ENCODE measurements at places on chromosomes 3 and 15.
A peak's percentile ranks its signal among the peaks of the same experiment; 100 is the strongest.

DNA sequence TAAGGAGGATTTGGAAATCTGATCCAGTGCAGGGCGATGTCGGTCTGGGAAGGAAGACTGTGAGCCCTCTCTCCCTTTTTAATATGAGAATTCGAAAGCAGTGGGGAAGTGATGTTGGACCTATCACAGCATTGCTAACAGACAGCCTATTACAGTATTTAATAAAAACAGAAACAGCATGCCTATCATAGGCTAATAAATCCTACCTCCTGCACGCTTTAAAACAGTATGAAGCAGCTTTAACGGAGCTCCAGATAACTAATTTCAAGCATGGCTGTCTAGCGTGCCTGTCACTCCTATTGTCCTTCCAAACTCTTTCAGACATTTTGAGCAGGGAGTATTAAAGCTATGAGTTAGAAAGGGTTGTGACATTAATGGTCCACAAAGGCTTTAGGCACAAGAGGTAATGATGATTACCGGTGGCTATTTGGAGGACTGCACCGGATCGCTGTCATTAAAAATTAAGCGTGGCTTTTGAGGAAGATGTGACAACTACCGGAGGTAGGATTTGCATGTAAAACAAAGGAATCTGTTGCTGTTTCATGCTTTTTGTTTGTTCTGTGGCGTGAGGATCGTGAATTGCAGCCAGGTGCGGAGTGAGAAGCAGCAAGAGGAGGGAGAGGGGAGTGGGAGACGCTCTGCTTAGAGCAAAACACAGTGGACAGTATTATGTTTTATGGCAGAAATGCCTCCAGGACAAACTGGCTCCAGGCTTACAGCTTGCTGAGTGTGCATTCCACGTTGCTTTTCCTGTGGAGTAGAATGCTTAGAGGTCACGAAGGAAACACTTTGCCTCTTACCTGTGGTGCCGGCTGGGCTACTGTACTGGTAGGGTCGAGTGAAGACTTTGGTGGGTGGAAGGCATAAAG, at the start of gene KCNMB2:
KCNMB2 (plus strand) TSS at position 226 of the 869 bp plus-strand sequence.
- DNase-seq = peak; percentile 11

DNA sequence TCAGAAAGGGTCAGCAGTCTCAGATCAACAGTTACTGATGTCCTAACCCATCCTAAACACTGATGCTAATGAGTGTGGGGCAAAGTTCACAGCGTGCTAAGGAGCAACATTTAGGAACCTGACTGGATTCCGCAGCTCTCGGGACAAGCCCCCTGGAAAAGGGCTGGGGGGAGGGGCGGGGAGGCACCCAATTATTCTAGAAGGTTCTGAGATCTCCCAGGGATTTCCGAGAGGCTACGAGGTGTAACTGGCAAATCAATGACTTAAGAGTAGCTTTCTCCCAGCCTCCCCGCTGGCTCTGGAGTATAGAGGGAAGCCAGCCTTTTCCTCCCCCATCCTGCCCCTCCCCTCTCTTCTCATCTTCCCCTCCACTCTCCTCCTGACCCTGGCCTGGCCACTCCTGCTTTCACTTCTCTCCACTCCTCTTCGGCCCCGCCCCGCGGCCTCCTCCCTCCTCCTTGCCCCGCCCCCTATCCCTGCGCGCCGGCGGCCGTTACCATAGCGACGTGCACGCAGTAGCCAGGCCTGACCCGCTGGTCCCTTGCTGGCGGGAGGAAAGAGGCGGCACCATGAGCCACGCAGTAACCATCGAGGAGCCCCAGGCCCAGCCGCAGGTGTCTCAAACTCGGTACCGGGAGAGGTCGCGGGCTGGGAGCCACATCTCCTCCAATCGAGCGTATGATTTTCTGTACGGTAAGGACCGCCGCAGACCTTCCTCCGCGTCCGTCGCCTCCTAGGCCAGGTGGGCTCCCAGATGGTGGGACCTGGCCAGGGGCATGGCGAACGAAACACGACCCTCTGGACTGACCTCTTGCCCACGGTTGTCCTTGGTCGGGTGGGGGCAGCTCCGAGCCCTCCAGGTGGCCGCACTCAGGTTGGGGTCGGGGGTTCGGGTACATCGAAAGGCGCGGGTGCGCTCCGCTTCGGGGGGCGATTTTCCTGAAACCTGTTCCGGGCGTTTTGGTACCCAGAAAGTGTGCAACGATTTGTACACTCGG, at the start of gene CFAP91:
CFAP91 (plus strand) TSS at position 493 of the 998 bp plus-strand sequence; CDS start at position 570, 77 bp downstream.
- peak; percentile 95 for DNase-seq

GRCh38 chr3:183845608-183846288, 20.4 kb upstream of the MAP6D1 start:
- no peak for DNase-seq

GRCh38 chr15:79834495-79834894, 62.3 kb downstream of the MTHFS start:
- DNase-seq = no peak
